ENCODE measurements at places on chromosomes 7 and 10. TPM values are rescaled to one million over a fixed set of nuclear protein-coding genes. Genes with fewer than 3 reads are reported as not detected.

TAS2R5 gene
- total RNA-seq, result not detected

DNA sequence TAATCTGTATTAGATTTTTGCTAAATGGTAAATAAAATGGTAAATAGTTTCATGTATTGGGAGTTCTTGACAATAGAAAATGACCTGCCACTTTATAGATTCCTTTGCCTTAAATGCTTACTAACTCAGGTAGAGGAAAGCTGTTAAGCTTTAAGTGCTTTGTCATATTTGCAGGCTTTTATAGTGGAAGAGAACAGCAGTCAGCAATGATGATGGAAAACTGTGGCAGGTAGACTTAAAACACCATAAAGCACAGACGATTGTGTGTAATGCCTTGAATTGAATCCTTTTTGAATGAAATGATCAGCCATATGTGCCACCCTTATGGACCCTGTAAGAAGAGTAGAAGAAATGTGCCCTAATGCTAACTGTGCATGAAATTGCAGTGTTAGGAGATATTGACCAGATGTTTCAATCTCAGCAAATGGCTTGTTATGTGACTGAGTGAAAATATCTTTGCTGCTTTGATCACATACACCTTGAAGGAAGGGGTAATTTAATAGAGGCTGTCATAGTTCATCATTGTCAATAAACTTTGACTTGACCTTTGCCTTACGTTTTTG is 230.4 kb downstream of the ADK start:
- no peak for DNase-seq

DNA sequence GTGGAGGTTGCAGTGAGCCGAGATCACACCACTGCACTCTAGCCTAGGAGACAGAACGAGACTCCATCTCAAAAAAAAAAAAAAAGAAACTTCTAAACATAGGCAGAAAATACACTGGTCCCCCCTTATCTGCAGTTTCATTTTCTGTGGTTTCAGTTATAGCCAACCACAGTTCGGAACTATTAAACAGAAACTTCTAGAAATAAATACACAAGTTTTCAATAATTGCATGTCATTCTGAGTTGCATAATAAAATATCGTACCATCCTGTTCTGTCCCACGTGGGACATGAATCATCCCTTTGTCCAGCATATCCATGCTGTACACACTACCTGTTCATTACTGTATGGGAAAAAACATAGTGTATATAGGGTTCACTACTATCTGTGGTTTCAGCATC is 8.0 kb downstream of the XRCC2 start:
- DNase-seq, result no peak

- DNase-seq, result no peak
Measured at GRCh38 chr7:108135446-108136190, 5.5 kb upstream of the LAMB4 start.

DNA sequence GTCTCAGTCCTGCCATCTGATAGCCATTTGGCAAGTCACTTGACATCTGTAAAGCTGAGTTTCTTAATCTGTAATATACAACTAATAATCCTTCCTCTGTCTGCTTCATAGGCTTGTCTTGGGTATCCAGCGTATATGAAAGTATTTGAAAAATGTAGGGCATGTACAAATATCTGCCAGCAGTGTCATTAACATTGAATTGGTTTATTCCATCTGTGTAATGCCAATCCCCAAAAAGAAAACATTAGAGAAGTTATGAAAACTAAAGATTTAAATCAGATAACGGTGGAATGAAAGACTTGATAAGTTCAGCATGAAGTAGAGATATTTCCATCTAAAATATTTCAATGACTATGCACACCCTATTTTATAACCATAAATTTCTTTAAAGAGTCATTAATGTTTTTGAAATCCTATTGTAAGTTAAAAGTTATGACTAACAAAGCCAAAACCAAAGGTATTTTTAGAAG is 9.8 kb upstream of the RTKN2 start:
- no peak for DNase-seq

DNA sequence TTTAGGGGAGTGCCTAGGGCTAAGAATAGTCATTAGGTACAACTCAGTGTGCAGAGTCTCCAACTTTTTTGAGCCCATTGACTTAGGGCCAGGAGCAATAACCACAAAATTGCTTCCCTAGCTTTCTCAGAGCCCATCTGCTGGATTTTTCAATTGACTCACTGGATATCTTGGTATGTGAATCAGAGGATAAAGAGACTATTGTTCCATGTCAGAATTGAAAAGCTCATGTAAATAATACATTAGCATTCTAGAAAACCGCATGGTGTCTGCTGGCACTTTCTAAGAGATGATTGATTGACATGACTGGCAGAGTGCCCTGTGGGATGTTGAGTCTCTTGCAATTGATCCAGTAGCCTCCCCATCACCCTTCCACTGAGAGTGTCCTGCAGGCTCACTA is 246.2 kb downstream of the CCDC7 start:
- DNase-seq, result no peak

DNA sequence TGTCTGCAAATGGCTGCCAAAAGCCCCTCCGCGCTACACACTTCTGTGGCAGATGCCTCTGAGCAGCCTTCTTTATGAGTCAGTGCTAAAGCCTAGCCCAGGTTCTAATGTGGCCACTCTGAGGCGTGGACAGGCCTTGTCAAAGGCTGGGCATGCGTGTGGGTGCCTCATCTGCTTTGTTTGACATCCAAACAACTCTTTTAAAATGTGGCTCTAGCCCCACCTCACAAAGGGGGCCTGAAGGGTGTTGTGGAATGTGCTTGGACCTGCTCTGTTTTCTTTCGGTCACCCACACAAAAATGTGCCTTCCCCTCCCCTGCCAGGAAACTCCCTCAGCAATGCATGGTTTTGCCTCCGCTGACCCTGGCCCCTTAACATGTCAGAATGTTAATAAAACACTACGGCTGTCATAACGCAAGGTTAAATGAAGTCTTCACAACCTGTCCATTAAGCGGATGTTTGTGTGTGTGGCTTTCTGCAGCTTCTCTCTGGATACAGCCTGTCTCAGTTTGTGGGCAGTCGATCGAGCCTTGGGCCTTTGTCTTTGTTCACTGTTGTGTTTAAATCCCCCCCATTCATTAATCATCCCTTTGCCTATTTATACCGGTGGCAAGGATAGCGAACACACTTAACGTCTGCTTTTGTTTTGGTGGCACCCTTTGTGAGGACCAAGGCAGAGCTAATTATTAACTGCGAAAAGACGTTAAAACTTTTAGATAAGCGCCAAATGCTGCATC is 718.9 kb downstream of the LRMDA start:
- no peak for DNase-seq

GRCh38 chr10:124590216-124591122 is 128.8 kb downstream of the LHPP start:
- DNase-seq, result peak; percentile 18

DNA sequence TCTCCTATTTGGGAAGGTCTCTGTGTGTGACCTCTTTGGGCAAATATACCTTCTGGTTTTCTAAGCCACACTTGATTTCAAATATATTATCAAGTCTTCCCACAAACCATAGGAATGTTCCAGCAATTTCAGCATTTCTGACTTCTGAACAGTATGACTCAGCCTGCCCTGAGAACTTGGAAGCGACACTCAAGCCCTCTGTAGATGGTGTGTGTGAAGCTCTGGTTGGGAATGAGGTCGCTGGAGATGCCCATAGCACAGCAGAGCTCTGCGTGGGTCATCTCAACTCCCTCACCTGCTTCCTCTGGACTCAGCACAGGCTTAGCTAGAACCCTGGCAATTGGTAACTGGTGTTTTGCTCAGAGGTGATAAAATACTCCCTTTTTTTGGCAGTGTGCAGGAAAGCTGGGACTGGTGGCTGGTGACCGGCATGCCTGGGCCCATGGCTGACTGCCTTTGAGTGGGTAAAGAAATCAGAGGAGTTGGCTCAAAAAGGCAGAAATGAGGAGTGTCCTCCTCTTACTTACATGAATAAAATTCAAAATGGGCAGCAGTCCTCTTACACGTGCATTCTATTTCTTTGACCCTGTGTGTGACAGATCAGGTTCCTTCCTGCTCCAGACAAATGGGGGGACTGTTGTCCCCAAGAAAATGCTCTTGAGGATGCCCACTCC is 87.5 kb upstream of the NRP1 start:
- no peak for DNase-seq

DNA sequence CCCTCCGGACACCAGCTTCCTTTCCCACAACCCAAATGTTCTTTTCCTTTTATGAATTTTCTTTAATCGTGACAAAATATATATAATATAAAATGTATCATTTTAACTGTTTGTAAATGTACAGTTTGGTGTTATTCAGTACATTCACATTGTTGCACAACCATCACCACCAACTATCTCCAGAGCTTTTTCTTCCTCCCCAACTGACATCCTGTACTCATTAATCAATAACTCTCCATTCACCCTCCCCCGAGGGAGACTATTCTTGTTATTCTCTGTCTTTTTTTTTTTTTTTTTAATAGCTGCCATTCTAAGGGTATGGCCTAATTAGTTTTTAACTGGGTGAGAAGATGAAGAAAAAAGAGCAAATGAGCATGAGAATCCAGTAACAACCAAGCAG is 30.6 kb upstream of the ITGB1 start:
- DNase-seq, result no peak

All from left ventricle myocardium superior (tissue), 1 donor.